Left renal pelvis (tissue), 4 donors: ENCODE measurements at places on chromosomes 2 and 18. TPM values are rescaled to one million over a fixed set of nuclear protein-coding genes. Genes with fewer than 3 reads are reported as not detected.

DNA sequence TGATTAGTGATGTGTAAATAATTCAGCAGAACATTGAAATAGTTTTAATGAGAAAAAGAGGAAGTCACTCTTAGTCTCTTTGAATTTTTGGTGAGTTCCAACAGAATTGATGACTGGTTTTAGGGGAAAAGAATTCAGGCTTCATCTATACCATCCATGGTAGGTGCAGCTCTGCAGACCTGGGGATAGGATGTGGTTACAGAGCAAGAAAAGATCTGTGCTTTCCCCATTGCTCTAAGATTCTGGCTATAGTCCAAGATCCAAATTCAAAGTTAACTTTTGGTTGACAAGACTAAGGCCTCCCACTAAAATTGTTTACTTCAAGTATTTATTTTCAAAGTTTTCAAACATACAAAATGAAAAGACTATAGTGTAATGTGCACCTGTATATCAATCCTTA lies 3.6 kb downstream of the UGT1A10 start:
- no peak for DNase-seq

GRCh38 chr2:162257425-162257824 lies 14.2 kb upstream of the FAP start:
- no peak for DNase-seq

DNA sequence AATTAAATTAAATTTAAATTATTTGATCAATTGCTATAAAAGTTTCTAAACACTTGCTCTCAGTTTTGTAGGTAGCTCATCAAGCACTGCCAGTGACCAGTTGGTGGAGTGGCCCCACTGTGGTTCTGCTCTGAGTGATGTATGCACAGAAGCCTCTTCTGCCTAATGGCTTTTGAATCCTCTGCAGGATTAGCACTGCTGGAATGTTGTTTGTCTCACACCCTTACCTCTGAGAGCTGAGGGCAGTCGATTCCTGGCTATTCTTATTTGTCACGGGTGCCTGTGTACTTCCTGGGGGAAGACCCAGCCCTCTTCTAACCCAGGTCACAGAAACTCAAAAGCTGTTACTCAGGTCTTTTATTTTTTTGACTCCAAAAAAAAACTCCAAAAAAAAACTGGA lies 9.5 kb downstream of the CAPN14 start:
- no peak for DNase-seq

- no peak for DNase-seq
These were observed 49.8 kb downstream of the FAM168B start for GRCh38 chr2:131043199-131044074.

DNA sequence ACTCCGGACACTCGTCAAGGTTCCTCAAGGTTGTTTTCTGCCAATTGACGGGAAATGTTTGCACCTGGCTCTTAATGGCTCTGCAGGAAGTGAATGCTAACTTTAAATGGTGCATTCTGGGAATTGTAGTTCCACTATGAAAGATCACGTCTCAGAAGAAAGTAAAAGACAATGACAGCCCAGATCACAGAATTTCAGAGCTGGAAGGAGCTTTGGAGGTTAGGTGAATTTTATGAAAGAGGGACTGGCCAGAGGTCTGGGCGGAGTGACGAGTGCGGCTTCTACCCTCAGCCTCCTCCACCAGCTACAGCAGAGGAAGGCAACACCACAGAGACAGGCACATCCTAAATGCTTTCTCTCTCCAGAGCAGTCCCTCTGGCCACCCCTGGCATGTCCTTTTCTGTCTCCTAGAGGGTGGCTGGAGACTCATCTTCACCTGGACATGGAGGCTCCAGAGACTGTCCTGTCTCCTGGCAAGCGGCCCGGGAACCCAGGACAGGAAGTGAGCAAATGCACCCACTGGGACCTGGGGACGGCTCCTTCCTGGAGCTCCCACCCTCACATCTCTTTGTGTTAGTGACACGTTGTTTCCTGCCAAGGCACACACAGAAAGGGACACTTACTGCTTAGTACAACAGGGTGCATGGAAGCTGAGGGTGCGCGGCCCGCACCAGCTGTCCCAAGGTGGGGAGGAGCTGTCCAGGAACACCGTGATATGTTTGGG lies 19.4 kb downstream of the THAP4 start:
- no peak for DNase-seq

GRCh38 chr2:224381521-224382279 lies 20.2 kb downstream of the FAM124B start:
- no peak for DNase-seq

- no peak for DNase-seq
These were observed 15.6 kb upstream of the PPP1CB start for GRCh38 chr2:28736034-28736433.

DNA sequence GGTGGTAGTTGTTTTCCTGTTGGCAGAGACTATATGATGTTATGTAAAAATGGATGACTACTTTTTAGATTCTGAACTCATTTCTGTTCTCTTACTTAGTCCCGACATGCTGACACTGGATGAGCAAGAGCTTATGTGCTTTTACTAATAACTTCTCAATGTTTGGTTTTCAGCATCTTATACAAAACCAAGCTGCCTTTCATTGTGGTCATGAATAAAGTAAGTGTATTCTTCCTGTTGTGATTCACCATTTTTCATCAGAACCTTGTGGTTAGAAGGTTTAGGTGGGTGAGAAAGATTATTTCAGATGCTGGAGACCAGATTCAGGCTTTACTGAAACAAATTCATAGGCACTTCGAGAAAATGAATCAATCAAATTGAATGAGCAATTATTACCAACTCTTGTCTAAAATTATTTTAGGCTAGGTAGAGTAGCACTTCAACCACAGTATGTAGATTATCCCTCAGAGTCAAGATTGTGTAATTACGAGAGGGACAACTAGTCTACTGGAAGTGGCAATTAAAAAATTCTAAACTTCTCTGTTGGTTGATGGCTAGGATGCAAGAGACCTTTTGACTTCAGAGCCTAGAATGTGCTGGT lies 9.3 kb downstream of the GPN1 start:
- no peak for DNase-seq

- peak; percentile 22 for DNase-seq
These were observed 88.6 kb upstream of the BCL11A start for GRCh38 chr2:60641811-60642788.

The ATRAID gene
- 142 TPM for polyA plus RNA-seq

The VWC2L gene
- 0.06 TPM for polyA plus RNA-seq

The TMEM185B gene
- polyA plus RNA-seq = 22.7 TPM

The C2orf81 gene
- 6.0 TPM for polyA plus RNA-seq

The CFAP65 gene
- polyA plus RNA-seq = 0.27 TPM

The DNER gene
- 51.8 TPM for polyA plus RNA-seq

The ABCG5 gene
- polyA plus RNA-seq = 0.11 TPM

The DES gene
- polyA plus RNA-seq = 5.5 TPM
